BJ (cell line): ENCODE measurements at places on chromosomes 12 and 14. TPM values are rescaled to one million over a fixed set of nuclear protein-coding genes. Genes with fewer than 3 reads are reported as not detected.

Gene SLC25A21
- polyA plus RNA-seq, result 0.23 and 0.50 TPM in 2 replicates

Gene ALDH1L2
- 76.1 and 129 TPM in 2 replicates for polyA plus RNA-seq

GRCh38 chr14:90042496-90043252 is 19.1 kb upstream of the KCNK13 start:
- DNase-seq, result no peak

- DNase-seq, result no peak
Observed at GRCh38 chr12:867905-868304, 81.6 kb downstream of the RAD52 start.

- DNase-seq, result no peak
Observed at GRCh38 chr14:100664231-100664630, 62.5 kb upstream of the DLK1 start.

- no peak for DNase-seq
Observed at GRCh38 chr14:63853831-63854293, 1.1 kb downstream of the SYNE2 start.

- DNase-seq, result no peak
Observed at GRCh38 chr12:76117067-76117691, 32.7 kb upstream of the NAP1L1 start.

GRCh38 chr14:105745433-105746123 is 219.2 kb downstream of the TMEM121 start:
- no peak for DNase-seq

- no peak for DNase-seq
Observed at GRCh38 chr12:103313894-103314293, 181.9 kb downstream of the C12orf42 start.

GRCh38 chr12:46246021-46246700 is 22.7 kb downstream of the SLC38A1 start:
- DNase-seq, result no peak

DNA sequence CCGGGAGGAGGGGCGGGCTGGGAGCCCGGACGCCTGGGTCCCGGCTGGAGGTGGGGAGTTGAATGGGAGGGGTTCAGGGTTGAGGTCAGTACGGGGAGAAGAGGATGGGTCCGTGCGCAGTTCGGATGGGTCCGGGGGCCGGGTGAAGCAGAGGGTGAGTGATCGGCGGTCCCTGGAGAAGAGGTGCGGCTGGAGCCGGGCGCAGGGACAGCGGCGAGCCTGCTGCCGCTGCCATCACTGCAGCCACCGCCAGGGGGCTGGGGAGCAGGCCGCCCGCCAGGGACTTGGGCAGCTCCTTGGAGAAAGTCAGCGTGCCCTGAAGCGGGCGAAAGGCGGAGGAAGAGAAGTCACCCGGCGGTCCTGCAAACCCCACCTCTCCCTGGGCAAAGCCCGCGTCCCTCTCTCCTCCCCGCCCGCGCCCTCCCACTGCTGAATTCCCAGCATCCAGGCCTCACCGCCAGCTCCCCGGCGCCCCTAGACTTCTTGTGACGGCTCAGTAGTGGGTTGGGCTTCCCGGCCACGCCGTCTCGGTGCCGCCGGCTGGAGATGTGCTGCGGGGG is 6.0 kb upstream of the GPR84 start:
- no peak for DNase-seq

GRCh38 chr14:84804895-84805294 is 725.0 kb upstream of the FLRT2 start:
- DNase-seq, result no peak

DNA sequence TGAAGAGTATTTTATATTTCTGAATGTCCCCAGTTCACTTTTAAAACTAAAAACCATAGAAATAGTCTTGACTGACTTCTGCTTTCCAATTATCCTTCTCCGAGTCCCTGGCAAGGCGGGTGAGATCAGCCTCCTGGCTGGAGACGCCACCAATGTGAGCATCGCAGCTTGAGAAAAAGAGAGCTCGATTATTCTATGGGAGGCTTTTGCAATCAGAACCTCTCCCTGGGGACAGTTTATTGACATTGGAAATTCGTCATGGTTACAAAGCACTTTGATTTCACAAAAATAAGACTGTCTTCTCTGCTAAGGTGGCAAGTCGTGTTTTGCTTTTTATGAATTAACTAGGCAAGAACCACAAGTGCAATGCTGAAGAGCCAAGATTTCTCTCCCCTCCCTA is 23.6 kb upstream of the GPHB5 start:
- no peak for DNase-seq
